ENCODE measurements at places on chromosomes 12 and 14.

- no peak for DNase-seq
Measured at GRCh38 chr12:52694151-52694550, 9.2 kb downstream of the KRT77 start.

DNA sequence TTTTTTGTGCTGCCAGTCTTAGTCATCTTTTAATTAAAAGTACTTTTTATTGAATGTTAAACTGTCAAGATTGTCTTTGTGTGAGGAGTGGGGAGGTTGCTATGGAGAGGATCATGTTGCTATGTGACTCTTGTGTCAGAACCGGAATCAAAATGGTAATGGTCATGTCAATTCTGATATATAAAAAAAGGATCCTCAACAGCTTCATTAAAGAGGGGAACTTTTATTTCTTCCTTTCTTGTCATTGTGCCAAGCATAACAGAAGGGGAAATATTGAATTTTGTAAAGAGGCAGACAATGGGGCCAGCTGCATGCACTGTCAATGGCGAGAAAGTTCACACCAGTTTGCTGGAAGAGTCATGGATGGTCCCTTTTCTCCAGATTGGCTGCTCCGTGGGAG is 564.8 kb downstream of the VRK1 start:
- no peak for DNase-seq

GRCh38 chr14:94066089-94066676 is 14.8 kb downstream of the DDX24 start:
- DNase-seq, result no peak

DNA sequence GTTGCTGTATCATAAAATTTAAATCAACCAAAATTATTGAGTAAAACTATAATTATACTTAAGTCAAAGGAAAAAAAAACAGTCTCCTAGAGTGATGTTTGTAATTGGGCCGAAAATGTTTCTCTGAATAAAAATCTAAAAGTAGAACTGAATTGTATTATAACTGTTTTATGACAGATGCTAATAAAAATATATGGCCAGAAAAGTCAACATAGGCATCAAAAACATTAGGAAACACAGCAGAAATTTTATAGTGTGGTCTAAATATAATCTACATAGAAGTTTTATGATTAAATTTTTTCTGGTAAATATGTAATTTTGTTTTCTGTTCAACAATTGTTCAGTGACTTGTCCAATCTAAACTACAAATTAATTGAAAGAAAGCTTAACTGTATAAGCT is 277.8 kb downstream of the ALX1 start:
- DNase-seq, result no peak

DNA sequence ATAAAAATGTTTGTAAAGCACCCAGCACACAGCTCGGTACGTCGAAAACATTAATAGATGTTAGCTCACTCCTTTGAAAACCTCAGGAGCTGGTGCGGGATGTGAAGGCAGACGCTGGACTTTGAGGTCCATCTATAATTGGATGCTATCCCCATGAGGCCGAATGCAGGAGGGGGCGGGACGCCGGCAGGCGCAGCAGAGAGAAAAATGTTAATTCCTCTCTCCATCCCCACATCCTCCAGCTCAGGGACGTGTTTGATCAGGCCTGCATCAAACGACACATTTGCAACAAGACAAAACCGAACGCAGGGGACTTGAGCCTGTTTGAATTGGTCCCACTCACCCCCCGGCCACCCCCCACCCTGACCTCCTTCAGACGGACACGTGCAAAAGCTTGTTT is 231.0 kb downstream of the RBM19 start:
- no peak for DNase-seq

DNA sequence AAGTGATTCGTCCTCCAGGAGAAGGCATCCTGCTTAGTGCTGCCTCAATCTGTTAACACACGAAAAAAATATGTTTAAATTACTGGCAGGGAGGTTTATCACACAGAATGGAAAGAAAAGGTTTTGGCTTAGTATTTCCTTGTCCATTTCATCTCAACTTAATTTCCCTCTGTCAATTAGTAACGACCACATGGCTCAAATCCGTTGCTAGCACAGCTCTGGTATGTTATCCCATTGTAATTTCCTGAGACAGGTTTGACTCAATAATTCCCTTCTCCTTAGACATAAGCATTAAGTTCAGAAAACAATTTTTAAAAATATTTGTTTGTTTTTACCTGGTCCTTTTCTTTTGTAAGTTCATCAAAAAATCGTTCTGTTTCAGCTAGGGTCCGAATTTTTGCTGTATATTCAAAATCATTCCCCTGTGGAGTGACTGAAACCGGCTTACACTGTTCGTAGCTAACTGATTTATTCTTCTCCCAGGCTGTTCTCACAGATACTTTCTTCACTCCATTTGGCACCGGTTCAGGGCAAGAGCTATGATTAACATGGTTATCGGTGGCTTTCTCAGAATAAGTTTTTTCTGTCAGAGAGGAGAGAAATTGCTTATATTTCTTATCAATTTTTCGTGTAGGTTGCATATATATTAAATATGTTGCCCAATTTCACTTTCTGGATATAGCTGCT is 10.1 kb upstream of the PITPNM2 start:
- no peak for DNase-seq

DNA sequence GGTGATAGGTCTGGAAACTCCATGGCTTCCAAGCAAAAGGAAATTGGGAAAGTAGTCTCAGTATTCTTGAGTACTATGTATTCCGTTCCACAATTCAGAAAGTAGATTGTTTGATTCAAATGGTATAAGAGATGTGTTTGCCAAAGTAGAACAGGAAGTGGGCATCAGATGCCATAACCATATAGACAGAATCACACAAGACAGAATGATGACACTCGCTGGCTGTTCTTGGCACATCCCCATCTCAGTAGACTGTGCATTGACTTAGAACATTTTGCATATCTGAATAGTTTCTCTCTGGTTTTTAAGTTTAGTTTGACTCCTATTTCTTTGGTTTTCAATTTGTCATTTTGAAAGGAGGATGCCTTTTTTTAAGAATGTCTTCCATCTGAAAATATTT is 221.1 kb upstream of the RGS6 start:
- DNase-seq, result no peak

- DNase-seq, result no peak
Measured at GRCh38 chr14:93748208-93749075, 39.8 kb downstream of the PRIMA1 start.

DNA sequence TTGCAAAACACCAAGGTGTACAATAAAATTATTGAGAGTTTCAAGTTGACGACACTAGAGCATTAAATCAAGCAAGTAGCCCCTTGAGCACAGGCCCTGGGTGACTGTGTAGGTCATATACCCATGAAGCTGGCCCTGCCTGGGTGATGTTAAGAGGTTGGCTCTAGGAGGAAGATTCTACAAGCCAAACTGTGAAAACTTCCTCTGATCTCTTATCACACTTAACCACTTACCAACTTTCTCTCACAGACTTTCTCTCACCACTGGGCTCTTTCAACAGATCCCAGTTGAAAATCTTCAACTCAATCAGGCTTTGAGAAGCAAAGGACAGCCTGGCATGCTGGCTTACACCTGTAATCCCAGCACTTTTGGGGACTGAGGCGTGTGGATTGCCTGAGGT is 186.9 kb upstream of the BTG1 start:
- no peak for DNase-seq

GRCh38 chr14:72516936-72517700 is 376.8 kb downstream of the DPF3 start:
- peak; percentile 86 for DNase-seq

- peak; percentile 23 for DNase-seq
Measured at GRCh38 chr12:15165012-15165659, 56.1 kb downstream of the RERG start.

GRCh38 chr12:123671876-123672275 is 963 bp downstream of the TCTN2 start:
- peak; percentile 10 for DNase-seq

GRCh38 chr12:68971404-68971803 is 38.4 kb upstream of the CPM start:
- DNase-seq, result peak; percentile 75

GRCh38 chr12:96007729-96008128 is 11.6 kb upstream of the HAL start:
- no peak for DNase-seq

DNA sequence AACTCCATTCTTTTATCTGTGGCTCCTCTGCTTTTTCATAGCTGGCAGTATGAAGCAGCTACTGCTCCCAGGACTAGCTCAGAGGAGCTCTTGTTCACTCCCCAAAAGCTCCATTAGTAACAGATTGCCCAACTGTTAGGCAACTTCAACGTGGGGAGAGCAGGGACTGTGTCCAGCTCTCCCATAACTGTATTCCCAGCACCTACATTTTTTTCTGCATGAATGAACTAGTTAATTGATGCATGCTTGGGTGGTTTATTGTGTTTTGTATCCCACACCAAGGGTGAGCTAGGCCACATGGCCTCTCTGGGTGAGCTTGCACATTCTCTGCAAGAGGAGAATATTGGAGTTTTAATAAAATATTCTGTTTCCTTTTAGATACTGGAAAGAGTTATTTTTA is 15.2 kb downstream of the STON2 start:
- DNase-seq, result peak; percentile 37

- no peak for DNase-seq
Measured at GRCh38 chr12:130920119-130920703, 33.5 kb upstream of the ADGRD1 start.

- no peak for DNase-seq
Measured at GRCh38 chr12:29662734-29663323, 120.9 kb downstream of the TMTC1 start.

DNA sequence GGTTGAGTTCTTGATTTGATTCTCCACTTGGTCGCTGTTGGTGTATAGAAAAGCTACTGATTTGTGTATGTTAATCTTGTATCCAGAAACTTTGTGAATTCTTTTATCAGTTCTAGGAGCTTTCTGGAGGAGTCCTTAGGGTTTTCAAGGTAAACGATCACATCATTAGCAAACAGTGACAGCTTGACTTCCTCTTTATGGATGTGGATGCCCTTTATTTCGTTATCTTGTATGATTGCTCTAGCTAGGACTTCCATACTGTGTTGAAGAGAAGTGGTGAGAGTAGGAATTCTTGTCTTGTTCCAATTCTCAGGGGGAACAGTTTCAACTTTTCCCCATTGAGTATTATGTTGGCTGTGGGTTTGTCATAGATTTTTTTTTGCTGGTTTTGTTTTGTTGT is 12.4 kb downstream of the MTRFR start:
- DNase-seq, result no peak

DNA sequence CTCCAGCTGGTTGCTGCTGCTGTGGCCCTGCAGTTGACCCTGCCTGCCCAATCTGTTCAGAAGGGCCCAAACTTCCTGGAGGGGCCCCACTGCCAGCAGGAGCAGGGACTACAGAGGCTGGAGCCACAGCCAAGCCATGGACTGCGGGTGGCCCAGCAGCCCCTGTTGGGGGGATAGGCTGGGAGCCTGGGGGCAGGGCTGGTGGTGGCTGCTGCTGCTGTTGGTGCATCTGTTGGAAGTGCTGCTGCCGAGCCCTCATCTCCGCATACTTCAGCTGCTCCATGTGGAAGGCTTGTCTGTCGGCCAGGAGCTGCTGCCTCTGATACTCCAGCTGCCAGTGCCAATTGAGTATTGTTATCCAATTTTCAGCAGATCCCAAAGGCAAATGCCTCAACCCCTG is 7.2 kb downstream of the MYL6 start:
- DNase-seq, result no peak

DNA sequence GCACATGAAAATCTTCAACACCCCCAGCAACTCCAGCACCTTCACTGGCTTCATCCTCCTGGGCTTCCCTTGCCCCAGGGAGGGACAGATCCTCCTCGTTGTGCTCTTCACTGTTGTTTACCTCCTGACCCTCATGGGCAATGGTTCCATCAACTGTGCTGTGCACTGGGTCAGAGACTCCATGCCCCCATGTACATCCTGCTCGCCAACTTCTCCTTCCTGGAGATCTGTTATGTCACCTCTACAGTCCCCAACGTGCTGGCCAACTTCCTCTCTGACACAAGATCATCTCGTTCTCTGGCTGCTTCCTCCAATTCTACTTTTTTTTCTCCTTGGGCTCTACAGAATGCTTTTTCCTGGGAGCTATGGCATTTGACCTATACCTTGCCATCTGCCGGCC is 11.5 kb upstream of the OR11G2 start:
- no peak for DNase-seq

GRCh38 chr12:128394137-128394536 is 127.2 kb downstream of the TMEM132C start:
- DNase-seq, result no peak

GRCh38 chr12:93708952-93709351 is 31.8 kb downstream of the CRADD start:
- no peak for DNase-seq

- DNase-seq, result no peak
Measured at GRCh38 chr12:7295529-7295928, 8.3 kb upstream of the ACSM4 start.

DNA sequence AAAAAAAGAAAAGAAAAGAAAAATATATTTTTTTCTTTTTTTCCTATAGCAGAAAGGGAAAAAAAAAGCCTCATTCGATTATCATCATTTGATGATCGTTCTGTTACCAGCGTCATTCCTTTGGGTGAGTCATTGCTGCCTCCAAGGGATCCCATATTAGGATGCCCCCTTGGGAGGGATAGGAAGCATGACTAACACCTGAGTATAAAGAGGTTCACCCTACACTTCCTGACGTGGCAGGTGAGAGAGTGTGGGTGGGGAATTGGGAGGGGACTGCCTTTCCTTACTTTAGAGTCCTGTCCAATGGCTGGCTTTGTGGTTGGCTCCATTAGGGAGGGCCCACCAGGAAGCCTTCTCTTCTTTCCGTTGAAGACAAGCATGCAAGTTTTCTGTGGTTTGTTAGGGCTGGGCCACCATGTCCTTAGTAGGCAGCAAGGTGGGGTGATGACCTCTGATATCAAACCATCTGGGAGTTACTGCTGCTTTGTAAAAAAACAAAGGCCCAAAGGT is 56.1 kb upstream of the FUT8 start:
- peak; percentile 95 for DNase-seq

DNA sequence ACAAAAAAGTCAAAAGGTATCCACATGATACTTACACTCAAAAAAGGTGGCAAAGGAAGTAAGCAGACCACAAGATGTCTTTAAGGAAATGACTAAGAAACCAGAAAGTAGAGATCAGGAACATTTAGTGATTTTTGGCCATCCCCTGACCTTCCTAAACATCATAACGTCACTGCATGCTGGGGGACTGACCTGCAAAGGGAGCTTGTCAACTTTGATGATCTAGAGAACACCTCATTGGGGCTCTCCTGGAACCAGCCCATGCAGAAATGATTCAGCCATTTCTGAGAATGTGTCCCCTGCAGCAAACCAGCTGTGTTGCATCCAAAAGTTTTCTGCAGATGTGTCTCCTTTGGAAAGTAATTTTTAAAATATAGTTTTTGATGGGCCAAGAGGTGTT is 152.2 kb upstream of the RASSF8 start:
- DNase-seq, result peak; percentile 62

GRCh38 chr12:104526320-104526719 is 69.6 kb downstream of the CHST11 start:
- DNase-seq, result no peak

GRCh38 chr14:68651075-68651474 is 141.8 kb downstream of the ZFP36L1 start:
- no peak for DNase-seq

DNA sequence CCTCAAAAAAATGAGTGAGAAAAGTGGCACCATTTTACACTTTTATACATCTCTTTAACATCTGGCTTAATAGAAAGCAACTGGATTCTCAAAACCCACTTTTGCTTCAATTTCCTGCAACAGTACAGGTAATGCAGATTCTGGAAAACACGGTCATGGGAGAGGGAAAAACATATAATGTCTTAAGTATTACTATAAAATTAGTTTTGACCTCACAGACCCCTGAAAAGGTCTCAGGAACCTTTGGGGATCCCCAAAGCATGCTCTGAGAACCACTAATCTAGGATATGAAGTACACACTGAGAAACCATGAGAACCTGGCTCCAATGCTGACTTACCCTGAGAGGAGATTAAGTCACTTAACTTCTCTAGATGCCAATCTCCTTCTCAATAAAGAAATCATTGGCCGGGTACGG is 64.7 kb downstream of the PPP2R5E start:
- DNase-seq, result no peak
